Parietal lobe (tissue), 2 donors: ENCODE measurements at places on chromosomes 2 and 18. TPM values are rescaled to one million over a fixed set of nuclear protein-coding genes. Genes with fewer than 3 reads are reported as not detected.

The UCN gene
- total RNA-seq: not detected

The D2HGDH gene
- total RNA-seq: 11.9 TPM

The MPP4 gene
- total RNA-seq: 0.63 TPM

The EPHA4 gene
- 123 TPM for total RNA-seq

The SLC9A2 gene
- 0.63 TPM for total RNA-seq

The CRYBA2 gene
- total RNA-seq: not detected

The LIMS4 gene
- total RNA-seq: 0.94 TPM

The SERPINB13 gene
- not detected for total RNA-seq

The PXDN gene
- total RNA-seq: 99.5 TPM

The NYAP2 gene
- 21.9 TPM for total RNA-seq

The CTNNA2 gene
- 249 TPM for total RNA-seq

The CFC1 gene
- total RNA-seq: not detected

The ATP8B1 gene
- 3.1 TPM for total RNA-seq

The TUBA4B gene
- total RNA-seq: not detected

The NLRC4 gene
- total RNA-seq: 0.31 TPM
